ENCODE measurements at places on chromosomes 13 and 19. TPM values are rescaled to one million over a fixed set of nuclear protein-coding genes. Genes with fewer than 3 reads are reported as not detected.

GRCh38 chr13:111314852-111315251 is 5.6 kb upstream of the TEX29 start:
- DNase-seq = no peak
- no peak overlapping the region for H3K4me3 ChIP-seq
- H3K36me3 ChIP-seq = peaks cover 11% of the 10 kb centered on the region
- H3K4me1 ChIP-seq = no peaks in the 10 kb centered on the region
- no peaks in the 10 kb centered on the region for H3K27me3 ChIP-seq

DNA sequence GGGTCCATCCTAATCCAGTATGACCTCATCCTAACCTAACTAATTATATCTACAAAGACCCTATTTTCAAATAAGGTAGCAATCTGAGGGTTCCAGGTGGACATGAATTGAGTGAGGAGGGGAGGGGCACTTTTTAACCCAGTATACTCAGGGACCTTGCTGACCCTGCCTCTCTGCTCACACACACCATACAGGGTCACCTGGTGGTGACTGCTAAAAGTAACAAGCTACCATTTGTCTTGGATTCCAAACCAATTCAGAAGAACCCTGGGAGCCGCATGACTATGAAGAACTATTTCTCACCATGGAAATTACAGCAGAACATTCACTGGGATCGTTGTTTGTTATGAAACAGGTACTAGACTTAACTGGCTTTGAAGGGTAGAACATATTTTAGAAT is 151.9 kb downstream of the LACC1 start:
- H3K4me3 ChIP-seq = no peak overlapping the region
- no peak for DNase-seq
- H3K27me3 ChIP-seq = peaks cover 2% of the 10 kb centered on the region

DNA sequence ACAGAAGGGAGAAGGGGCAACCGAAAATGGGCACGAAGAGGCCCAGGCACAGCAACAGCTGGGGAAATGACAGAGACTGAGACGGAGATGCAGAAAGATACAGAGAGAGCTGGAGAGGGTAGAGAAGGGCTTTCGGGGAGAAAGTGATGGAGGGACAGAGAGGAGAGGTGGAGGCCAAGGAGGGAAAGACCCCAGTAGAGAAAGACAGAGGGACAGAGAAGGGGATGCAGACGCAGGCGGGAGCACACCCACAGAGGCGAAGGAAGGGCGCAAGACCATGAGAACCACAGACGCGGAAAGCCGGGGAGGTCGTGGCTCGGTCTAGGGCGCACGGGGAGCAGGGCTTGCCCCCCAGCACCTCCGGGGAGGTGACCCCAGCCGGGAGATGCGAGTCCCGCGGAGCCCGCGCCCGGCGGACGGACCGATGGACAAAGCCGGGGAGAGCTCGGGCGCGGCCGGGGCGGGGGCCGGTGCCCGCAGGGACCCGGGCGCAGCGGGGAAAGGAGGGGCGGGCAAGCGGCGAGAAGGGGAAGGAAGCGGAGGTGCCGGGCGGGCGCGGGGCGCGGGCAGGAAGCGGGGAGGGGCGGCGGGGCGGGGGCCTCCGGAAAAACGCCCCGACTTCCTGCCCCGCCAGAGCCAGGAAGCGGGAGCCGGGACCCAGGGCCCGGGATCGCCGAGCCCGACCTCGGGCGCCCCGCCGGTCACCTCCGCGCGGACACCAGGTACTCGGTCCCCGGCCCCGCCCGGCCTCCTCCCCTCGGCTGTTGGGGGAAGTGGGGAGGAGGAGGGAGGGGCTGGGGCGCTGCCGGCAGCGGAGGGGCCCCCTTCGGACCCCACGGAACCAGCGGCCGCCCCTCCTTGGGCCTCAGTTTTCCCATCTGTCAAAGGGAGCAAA is at the start of gene ARHGEF1:
Gene ARHGEF1 (plus strand): TSS at position 617 of the 895 bp plus-strand sequence. CDS start 4,899 bp downstream, outside the sequence.
- peak within 1 kb of the TSS; percentile 96 for H3K27ac ChIP-seq
- H3K4me3 ChIP-seq = peak within 1 kb of the TSS; percentile 93
- H3K36me3 ChIP-seq = peaks cover 12% of the 10 kb centered on the region

- peak; percentile 86 for DNase-seq
- H3K36me3 ChIP-seq = no peaks in the 10 kb centered on the region
- H3K27me3 ChIP-seq = no peaks in the 10 kb centered on the region
- peaks cover 16% of the 10 kb centered on the region for H3K4me1 ChIP-seq
- peak overlapping the region; percentile 76 for H3K27ac ChIP-seq
- H3K4me3 ChIP-seq = peak overlapping the region; percentile 68
Measured at GRCh38 chr19:10478903-10479384, 24.2 kb downstream of the KEAP1 start.

DNA sequence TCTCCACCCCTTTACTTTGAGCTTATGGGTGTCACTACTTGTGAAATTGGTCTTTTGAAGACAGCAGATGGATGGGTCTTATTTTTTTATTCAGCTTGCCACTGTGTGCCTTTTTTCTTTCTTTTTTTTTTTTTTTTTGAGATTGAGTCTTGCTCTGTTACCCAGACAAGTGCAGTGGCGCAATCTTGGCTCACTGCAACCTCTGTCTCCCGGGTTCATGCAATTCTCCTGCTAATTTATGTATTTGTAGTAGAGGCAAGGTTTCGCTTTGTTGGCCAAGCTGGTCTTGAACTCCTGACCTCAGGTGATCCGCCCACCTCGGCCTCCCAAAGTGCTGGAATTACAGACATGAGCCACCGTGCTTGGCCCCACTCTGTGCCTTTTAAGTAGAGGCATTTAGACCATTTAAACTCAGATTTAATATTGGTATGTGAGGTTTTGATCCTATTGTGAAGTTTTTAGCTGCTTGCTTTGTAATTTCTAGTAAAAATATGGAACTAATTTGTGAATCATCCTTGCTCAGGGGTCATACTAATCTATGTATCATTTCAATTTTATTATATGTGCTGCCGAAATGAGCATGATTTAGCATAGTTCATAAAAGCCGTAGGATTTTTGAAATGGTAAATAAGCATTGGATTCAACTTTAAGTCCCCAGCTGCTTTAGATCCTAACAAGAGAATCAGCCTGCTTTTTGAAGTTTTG is 584.5 kb downstream of the SLITRK1 start:
- H3K4me1 ChIP-seq = no peaks in the 10 kb centered on the region
- no peaks in the 10 kb centered on the region for H3K36me3 ChIP-seq
- no peaks in the 10 kb centered on the region for H3K27me3 ChIP-seq

DNA sequence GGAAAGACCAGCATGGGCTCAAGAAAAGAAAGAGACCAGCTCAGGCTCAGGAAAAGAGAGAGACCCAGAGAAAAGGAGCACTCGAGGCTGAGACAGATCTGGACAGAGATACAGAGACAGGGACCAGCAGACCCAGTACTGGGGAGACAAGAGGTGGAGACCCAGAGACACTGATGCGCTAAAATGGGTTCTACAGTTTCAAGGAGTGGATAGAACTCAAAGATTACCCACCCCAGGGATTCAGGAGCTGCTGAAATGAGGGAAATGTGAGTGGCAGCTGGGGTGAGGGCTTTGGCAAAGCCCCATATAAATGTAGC is 609 bp upstream of the ZSCAN18 start:
- no peaks in the 10 kb centered on the region for H3K27me3 ChIP-seq
- peak overlapping the region; percentile 82 for H3K4me3 ChIP-seq
- H3K36me3 ChIP-seq = peaks cover 4% of the 10 kb centered on the region
- H3K27ac ChIP-seq = peak overlapping the region; percentile 99
- DNase-seq = no peak
- peaks cover 5% of the 10 kb centered on the region for H3K4me1 ChIP-seq

DNA sequence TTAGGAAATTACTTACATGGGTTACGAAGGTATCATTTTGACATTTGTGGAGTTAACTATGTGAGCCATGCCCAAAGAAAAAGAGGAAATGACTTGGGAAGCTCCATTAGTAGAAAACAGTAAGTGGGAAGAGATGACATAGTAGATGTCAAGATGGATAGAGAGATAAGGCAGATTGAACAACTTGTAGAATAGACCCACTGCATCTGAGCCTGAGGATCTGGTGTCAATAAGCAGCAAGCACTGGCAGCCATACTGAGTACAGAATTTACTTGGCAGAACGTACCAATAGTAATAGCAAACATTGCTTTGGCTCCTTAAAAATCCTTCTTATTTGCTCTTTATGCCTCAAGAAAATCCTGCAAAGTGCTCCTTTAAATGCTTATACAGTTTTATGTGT is 203.8 kb downstream of the GPC6 start:
- H3K27ac ChIP-seq = no peak overlapping the region
- H3K4me3 ChIP-seq = no peak overlapping the region
- no peaks in the 10 kb centered on the region for H3K36me3 ChIP-seq

DNA sequence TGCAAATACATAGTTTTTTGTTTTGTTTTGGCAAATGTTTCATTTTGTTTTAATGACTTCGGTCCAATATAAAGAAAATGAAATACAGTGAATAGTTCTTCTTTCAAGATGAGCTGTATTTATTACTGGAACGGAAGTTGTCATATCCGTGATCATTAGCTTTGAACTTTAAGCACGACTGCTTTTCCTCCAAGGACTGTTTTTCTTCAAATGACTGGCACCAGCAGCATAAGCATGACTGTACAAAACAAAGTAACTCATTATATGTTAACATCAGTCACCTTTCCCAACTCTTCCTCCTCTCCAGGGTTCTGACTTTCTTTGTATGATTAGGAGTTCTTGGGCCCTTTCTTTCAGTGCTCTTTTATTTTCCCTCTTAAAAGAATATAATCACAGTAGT is 20.5 kb downstream of the EDNRB start:
- H3K36me3 ChIP-seq = no peaks in the 10 kb centered on the region
- H3K4me1 ChIP-seq = no peaks in the 10 kb centered on the region

- DNase-seq = no peak
- H3K27ac ChIP-seq = no peak overlapping the region
- H3K4me1 ChIP-seq = peaks cover 50% of the 10 kb centered on the region
- no peaks in the 10 kb centered on the region for H3K27me3 ChIP-seq
- peaks cover 43% of the 10 kb centered on the region for H3K36me3 ChIP-seq
- H3K4me3 ChIP-seq = no peak overlapping the region
Measured at GRCh38 chr19:17069193-17069592, 6.1 kb downstream of the HAUS8 start.

GRCh38 chr13:20497006-20497775 is 28.5 kb downstream of the CRYL1 start:
- H3K36me3 ChIP-seq = peaks cover 2% of the 10 kb centered on the region
- H3K4me3 ChIP-seq = no peak overlapping the region
- peaks cover 2% of the 10 kb centered on the region for H3K27me3 ChIP-seq

GRCh38 chr13:40445557-40445990 is 220.9 kb downstream of the FOXO1 start:
- H3K36me3 ChIP-seq = peaks cover 7% of the 10 kb centered on the region
- peaks cover 23% of the 10 kb centered on the region for H3K4me1 ChIP-seq
- H3K27ac ChIP-seq = no peak overlapping the region
- H3K4me3 ChIP-seq = no peak overlapping the region

DNA sequence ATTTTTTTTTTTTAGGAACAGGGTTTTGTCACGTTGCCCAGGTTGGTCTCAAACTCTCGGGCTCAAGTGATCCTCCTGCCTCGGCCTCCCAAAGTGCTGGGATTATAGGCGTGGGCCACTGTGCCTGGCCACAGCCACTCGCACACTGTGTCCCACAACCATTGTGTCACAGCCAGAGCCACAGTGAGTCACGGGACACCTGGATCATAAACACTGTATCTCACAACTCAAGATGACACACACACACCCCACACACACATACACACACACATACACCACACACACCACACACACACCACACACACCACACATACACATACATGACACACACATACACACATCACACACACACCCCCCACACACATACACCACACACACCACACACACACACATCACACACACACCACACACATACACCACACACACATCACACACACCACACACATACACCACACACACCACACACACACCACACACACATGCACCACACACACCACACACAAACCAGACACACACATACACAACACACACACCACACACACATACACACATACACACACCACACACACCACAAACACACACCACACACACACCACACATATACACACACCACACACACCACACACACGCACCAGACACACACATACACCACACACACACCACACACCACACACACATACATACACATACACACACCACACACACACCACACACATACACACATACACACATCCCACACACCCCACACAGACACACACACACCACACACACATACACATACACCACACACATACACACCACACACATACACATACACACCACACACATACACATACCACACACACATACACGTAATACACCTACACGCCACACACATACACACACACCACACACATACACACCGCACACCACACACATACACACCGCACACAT is 16.2 kb downstream of the ELAVL3 start:
- H3K27ac ChIP-seq = no peak overlapping the region
- DNase-seq = no peak
- no peak overlapping the region for H3K4me3 ChIP-seq
- no peaks in the 10 kb centered on the region for H3K4me1 ChIP-seq
- H3K36me3 ChIP-seq = no peaks in the 10 kb centered on the region

DNA sequence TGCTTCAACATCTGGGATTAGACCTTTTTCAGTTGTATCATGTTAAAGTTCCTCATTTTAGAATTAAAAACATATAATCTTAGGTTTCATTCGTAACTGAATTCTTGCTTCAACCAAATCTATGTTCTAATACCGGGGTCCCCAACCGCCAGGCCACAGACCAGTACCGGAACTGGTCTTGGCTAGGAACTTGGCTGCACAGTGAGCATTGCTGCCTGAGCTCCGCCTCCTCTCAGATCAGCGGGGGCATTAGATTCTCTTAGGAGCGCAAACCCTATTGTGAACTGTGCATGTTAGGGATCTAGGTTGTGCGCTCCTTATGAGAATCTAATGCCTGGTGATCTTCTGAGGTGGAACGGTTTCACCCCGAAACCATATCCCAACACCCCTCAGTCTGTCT is 19.2 kb downstream of the ITM2B start:
- no peaks in the 10 kb centered on the region for H3K27me3 ChIP-seq
- no peak overlapping the region for H3K4me3 ChIP-seq
- peaks cover 15% of the 10 kb centered on the region for H3K4me1 ChIP-seq
- no peak overlapping the region for H3K27ac ChIP-seq
- H3K36me3 ChIP-seq = peaks cover 31% of the 10 kb centered on the region
- no peak for DNase-seq

DNA sequence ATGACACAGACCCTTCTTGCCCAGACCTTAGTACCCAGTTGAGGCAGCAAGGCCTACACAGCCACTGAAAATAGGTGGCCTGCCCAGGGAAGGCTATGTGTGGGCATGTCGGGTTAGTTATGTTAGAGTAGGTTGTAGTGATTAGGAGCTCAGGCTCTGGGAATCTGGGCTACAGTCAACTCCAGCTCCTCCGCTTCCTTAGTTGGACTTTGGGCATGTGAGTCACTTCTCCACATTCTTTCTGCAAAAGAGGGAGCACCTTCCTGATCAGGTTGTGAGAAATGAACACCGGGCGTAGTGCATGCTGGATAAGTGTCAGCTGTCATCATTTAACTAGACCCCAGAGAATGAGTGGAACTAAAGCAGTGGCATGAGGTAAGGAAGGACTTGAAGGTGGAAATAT is 64.8 kb downstream of the ARHGAP35 start:
- H3K27ac ChIP-seq = no peak overlapping the region
- H3K36me3 ChIP-seq = peaks cover 24% of the 10 kb centered on the region
- no peaks in the 10 kb centered on the region for H3K27me3 ChIP-seq
- no peak overlapping the region for H3K4me3 ChIP-seq

NLRP13 gene
- not detected for total RNA-seq

FGF21 gene
- total RNA-seq = not detected

NLRP4 gene
- total RNA-seq = not detected

SIGLECL1 gene
- total RNA-seq = not detected

ACP7 gene
- total RNA-seq = 0.10 TPM

ATP5F1D gene
- total RNA-seq = 234 TPM

ITGBL1 gene
- not detected for total RNA-seq

TSKS gene
- total RNA-seq = 2.0 TPM

ATP4B gene
- total RNA-seq = not detected

DCT gene
- total RNA-seq = not detected

SHANK1 gene
- not detected for total RNA-seq

ZSWIM9 gene
- total RNA-seq = 8.4 TPM

PLVAP gene
- not detected for total RNA-seq

VSTM2B gene
- total RNA-seq = not detected

Data from activated T-helper 1 cell treated with anti-CD3 and anti-CD28 coated beads, Interleukin-12 subunit alpha, Interleukin-12 subunit beta, Interleukin-2, Interleukin-4 antibody, amounts not matched to agents 30 ng/mL and 10 ng/mL and 1 ng/mL, durations not matched to agents 14 hours and 24 hours and 36 hours (primary cell).